ENCODE measurements at places on chromosomes 3 and 15.

DNA sequence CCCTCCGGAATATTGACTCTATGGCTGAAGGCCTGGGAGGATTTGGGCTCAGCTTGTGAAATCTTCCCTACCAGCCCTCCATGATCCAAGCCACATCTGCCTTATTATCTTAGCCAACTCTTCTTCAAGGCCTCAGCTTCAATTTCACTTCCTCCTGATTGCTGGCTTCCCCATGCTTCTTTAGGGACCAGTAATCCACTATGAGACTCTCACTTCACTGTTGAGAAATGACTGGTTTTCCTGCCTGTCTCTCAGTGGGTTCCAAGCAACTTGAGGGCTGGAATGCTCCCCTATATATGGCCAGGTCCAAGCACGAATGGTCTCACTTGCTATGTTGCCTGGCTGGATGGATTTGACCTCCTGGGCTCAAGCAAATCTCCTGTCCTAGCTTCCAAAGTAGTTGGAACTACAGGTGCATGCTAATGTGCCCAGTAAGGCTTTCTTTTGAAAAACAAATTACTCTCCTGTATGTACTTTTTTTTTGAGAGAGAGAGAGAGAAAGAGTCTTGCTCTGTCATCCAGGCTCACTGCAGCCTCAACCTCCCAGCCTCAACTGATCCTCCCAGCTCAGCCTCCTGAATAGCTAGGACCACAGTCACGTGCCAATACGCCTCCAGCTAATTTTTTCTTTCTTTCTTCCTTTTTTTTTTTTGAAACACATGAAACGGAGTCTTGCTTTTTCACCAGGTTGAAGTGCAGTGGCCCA is 7.9 kb upstream of the PIK3CB start:
- no peak for DNase-seq

DNA sequence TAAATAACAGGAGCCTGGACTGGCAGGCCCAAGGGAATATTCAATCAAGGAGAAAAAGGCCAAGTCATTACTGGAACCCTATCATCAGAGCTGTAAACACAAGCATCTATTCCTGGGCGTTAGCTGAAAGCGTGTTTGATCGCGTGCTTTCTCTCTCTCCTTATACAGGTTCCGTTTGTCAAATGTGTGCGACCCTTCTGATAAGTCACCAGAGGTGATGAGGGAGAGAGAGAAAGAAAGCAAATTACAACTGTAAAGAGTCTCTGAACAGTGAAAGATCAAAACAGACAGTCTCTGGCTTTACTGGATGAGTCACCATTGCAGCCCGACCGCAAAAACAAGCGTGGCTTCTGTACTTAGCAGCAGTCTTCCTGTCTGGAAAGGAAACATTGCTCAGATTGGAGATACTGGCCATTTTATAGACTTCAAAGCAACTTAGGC is 39.5 kb upstream of the TPRG1 start:
- peak; percentile 71 for DNase-seq

- no peak for DNase-seq
These were observed 134.6 kb downstream of the CMSS1 start for GRCh38 chr3:99952306-99952705.

DNA sequence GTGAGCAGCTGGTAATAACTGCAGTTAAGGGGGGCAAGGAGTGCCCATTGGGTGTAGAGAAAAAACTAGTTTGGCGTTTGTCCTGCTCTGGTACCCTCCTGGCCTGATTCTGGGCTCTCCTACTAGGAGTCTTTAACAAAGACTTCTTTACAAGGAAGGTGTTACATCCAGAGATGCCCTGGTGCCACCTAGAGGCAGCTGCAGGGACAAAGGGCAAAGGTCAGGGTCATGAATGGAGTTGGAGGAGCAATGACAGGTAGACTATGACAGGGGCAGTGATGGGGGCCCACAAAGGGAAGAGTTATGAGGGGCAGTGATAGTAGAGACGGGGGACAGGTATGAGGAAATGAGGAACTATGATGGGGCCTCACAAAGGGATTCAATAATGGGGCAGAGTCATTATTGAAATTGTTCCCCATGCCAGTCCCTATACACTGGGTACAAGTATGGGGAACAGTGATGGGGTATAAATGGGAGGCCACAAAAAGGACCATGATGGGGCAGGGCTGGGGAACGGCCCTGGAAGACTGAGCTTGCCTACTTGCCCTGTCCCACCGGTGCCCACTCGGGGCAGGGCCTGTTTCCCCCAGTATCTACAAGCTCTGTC is 7.9 kb downstream of the CCDC71 start:
- DNase-seq, result peak; percentile 49

DNA sequence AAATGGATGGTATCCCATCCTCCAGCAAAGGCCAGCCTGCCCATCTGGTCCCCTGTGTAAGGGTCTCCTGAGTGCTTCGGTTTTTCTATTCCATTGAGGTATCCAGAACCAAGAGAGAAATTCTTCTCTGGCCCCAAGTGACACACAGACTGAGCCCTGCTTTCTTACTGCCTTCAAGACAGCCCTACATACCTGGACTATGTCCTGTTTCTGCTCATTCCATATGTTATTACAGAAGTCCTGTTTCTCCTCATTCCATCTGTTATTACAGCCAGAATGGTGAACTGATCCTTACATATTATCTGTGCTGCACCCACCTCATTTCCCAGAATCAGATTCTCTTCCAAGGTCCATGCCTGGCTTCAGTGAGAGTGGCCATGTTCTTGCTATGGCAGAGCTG is 115.2 kb downstream of the DCLK3 start:
- no peak for DNase-seq

DNA sequence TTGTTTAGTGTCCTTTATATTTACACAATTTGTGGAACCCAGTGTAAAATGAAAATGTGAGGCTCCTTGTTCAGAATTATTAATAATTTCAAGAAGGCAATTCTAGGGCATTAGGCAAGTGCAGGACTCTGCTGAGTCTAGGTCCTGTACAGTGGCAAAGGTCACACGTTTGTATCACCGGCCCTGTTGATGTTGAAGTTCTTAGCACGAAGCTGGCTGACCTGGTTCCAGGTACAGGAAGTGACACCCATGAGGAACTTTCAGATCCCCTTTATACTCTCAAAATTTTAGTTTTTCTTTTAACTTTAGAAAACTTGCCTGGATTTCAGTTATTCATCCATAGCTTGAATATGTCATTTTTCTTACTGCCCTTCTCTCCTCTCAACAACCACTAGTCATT is 349.4 kb downstream of the CNTN6 start:
- DNase-seq, result no peak

GRCh38 chr3:21484057-21484827 is 266.8 kb downstream of the ZNF385D start:
- no peak for DNase-seq

GRCh38 chr3:109874896-109875708 is 537.8 kb upstream of the DPPA4 start:
- no peak for DNase-seq

DNA sequence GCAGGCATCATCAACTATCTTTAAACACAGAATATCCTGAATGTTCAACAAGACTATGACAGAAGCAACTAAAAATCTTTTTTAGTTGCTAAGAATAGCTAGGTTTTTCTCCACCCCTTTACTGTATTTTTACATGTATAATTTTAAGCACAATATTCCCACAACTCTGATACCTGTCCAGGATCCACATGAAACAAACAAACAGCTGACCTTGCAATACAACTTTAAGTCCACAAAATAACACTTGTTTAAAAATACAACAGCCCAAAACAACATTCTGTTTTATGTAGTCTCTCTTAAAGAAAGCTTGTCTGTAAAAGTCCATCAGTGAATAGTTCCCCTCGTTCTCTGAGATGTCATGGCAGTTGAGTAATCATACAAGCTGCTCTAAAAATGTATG is 41.1 kb downstream of the IFT57 start:
- DNase-seq, result no peak

DNA sequence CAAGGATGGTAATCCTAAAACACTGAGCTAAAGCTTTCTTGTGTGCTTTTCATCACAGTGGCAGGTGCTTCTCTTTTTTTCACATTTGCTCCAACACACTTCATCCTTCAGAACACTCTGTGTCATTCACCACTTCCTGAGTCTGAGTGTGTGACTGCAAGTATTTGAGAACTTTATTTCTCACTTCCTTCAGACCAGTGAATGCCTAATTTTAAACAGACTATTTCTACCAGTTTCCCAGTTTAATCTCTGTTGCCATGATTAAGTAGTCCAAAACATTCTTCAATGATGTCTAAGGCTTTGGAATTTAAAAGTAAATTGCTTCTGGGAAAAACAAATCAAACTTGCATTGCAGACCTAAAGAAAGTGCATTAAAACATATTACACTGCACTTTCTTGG is 541.2 kb downstream of the RBMS3 start:
- DNase-seq, result no peak

Measured in activated CD4-positive, alpha-beta T cell treated with anti-CD3 and anti-CD28 coated beads for 1 hour (primary cell).